Tibial nerve (tissue), 4 donors: ENCODE measurements at places on chromosomes 6 and 20. TPM values are rescaled to one million over a fixed set of nuclear protein-coding genes. Genes with fewer than 3 reads are reported as not detected.
A peak's percentile ranks its signal among the peaks of the same experiment; 100 is the strongest.

GRCh38 chr20:60210779-60211617, 252.8 kb downstream of the CDH26 start:
- H3K27ac ChIP-seq, result no peak overlapping the region
- H3K36me3 ChIP-seq, result no peaks in the 10 kb centered on the region
- no peaks in the 10 kb centered on the region for H3K4me1 ChIP-seq
- H3K4me3 ChIP-seq, result no peak overlapping the region
- DNase-seq, result peak; percentile 50

- no peak overlapping the region for H3K27ac ChIP-seq
- H3K4me3 ChIP-seq, result no peak overlapping the region
- no peaks in the 10 kb centered on the region for H3K36me3 ChIP-seq
- DNase-seq, result no peak
- no peaks in the 10 kb centered on the region for H3K4me1 ChIP-seq
Observed at GRCh38 chr6:29590218-29590808, 5.4 kb downstream of the OR2H2 start.

GRCh38 chr6:13362412-13362811, 34.1 kb upstream of the TBC1D7 start:
- no peak for DNase-seq
- H3K4me1 ChIP-seq, result peaks cover 45% of the 10 kb centered on the region
- no peaks in the 10 kb centered on the region for H3K27me3 ChIP-seq
- H3K4me3 ChIP-seq, result no peak overlapping the region

DNA sequence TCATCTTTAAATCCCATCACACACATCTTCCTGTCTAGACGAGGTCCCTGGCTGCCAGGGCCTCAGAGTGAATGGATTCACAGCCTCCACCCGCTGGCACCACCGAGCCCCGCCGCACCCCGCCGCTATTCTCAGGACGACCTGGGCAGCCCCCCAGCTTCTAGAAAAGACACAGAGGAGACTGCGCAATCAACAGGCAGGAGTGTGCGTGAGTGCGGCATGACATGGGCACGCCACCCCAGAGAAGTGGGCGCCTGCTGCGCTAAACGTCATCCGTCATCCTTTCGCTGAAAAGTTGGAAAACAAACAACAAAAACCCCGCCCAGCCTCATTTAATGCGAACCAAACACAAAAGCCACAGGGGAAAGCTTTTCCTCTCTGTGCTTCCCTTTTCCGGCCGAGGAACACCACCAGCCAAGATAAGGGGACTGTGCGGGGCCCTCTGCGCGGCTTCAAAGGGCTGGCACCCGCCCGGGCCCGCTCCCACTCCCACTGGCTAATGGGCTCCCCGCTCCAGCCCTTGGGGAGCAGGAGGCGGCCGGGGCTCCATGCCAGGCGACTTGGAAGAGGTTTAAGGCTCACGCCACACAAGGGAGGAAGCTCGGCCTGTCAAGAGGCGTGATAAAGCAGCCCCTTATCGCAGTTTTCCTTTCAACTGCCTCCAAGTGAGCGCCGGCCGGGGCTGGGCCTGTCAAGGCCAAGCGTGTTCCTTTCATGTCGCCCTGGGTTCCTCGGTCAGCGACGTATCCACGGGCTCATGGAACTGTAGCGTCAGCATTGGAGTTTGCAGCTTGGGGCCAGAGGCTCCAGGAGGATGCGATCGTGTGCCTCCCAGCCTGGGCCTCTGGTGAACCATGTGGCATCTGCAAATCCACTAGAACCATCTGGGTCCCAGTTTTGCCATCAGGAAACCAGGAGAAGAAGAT, 50.1 kb downstream of the NFATC2 start:
- no peaks in the 10 kb centered on the region for H3K4me1 ChIP-seq
- no peaks in the 10 kb centered on the region for H3K36me3 ChIP-seq
- peak overlapping the region; percentile 77 for H3K27ac ChIP-seq
- H3K4me3 ChIP-seq, result peak overlapping the region; percentile 8
- H3K27me3 ChIP-seq, result no peaks in the 10 kb centered on the region
- DNase-seq, result peak; percentile 25

The SLPI gene
- total RNA-seq, result 125 TPM

DNA sequence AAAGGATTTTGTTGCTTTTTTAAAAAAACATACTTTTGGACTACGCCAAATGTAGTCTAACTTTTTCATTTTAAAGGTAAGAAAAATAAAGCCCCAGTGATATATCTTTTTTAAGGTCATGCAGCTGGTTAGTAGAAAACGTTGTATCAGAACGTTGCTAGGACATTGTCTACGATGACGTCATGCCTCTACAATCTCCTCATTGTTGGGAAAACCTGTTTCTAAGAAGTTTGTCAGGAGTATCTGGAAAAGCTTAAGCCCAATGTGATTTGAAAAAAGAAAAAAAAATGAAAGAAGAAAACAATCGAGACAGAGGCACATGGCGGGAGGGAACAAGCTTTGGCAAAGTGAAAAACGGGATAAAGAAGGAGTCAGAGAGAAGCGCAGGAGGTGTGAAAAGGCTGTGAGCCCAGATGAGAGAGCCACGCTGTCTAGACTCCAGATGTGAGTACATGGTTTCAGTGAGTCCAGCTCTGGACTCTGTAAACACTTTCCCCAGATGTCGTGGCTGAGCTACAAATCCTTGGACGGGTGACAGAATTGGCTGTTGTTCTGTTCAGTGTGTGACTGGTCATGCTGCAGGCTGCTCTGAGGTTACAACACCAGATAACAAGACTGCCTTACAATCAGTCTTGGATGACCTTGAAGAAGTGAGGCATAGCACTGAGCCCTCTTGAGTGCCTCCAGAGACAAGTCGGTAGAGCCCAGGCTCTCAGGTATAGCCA, 656.7 kb upstream of the ID4 start:
- no peak overlapping the region for H3K4me3 ChIP-seq
- peak; percentile 70 for DNase-seq
- H3K27ac ChIP-seq, result peak overlapping the region; percentile 13
- H3K4me1 ChIP-seq, result peaks cover 15% of the 10 kb centered on the region
- no peaks in the 10 kb centered on the region for H3K36me3 ChIP-seq

GRCh38 chr6:89311853-89312531, 3.1 kb downstream of the GABRR2 start:
- H3K27me3 ChIP-seq, result no peaks in the 10 kb centered on the region
- H3K36me3 ChIP-seq, result no peaks in the 10 kb centered on the region
- no peaks in the 10 kb centered on the region for H3K4me1 ChIP-seq
- DNase-seq, result peak; percentile 61
- no peak overlapping the region for H3K4me3 ChIP-seq
